ENCODE measurements at places on chromosomes 16 and 17.

- no peak for DNase-seq
Measured at GRCh38 chr16:35255186-35255803, 1795.9 kb downstream of the TP53TG3F start.

DNA sequence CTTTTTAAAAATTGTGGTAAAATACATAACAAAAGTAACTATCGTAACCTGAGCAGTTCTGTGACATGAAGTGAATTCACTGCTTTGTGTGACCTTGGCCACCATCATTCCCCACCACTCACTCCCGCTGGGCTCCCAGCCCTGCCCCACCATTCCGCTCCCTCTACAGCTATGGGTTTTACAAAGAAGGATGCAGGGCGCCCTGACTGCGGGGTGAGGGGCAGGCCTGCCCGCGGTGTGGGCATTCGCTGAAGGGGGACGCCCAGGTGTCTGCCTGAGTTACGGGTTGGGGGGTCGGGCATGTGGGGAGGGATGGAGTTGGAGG is at the start of gene CEMP1:
CEMP1 (minus strand) TSS at position 38 of the 325 bp plus-strand sequence. CDS start 335 bp downstream, outside the sequence.
- DNase-seq, result no peak

DNA sequence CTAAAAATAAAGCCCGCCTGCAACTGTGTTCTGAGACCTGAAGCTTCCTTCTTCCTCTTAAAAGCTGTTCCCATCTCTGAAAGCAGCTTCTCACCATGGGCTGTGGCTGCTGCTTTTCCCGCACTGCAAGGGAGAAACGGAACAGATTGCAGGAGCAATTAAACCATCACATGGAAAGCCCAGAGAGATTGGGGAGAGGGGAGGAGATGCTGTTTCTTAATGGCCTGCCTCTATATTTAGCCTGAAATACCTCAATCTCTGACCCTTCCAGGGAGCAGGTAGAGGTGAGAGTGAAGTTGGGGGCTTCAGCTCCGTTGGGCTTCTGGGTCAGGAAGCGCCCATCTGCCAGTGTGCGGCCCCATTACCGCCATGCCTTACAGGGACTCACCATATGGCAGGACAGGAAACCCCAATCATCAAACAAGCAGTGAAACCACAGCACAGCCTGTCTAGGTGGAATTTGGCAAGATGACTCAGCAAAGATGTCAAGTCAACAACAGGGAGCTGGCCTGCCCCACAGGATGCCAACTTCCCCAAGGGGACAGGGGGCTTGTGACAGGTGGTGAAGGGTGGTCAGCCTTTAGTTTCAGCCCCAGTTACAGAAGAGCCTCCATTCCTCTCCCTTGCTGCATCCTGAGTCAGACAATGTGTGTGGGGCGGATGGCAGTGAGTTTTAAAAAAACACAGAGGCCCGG is 286.6 kb upstream of the CCL2 start:
- DNase-seq, result no peak

DNA sequence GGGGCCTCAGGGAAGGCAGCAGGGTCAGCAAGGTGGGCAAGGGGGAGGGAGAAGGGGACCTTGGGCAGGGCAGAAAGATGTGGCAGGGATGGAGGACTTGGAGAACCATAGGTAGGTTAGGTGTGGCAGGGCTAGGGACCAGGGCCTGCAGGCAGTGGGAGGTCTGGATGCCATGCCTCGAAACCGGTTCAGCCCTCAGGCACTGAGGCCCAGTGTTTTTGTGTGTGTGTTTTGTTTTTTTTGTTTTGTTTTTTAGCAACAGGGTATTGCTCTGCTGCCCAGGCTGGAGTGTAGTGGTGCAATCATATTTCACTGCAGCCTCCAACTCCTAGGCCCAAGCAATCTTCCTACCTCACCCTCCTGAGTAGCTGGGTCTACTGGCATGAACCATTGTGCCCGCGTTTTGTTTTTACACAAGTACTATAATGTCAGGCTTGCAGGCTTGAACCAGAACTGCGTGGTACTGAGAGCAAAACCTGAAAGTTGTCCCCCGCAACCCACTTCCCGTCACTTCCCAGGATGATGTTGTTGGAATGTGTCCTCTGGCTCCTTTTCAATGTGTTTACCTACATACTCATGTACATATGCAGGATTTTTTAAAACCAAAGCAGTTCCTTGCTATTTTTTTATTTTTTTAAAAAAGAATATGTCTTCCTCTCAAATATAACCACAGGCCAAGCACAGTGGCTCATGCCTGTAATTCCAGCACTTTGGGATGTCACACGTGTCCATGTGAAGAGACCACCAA is 12.4 kb downstream of the ODAD4 start:
- DNase-seq, result no peak

DNA sequence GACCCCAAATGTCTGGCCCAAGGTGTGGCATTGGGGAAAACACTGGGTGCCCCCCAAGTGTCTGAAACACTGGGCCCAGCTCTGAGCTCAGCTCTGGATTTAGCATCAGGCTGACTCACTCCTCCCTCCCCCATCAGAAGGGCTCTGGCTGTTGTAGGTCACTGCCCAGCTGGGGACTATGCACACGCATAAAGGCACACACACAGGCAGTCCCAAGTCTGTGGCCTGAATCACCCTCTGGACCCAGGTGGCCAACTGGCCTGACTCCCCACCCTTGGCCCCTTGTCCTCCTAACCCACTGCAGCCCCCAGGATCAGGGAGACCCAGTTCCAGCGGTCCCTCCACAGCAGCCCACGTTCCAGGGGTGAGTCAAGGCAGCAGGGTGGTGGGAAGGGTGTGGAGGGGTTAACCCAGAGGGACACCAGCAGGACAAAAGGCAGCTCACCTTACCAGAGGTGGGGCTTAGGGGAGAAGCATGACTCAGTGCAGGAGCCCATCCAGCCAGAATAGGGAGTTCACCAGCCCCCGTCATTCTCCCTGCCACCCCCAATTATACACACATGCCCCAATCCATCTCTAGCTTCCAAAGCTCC is 47.0 kb downstream of the MYO18A start:
- DNase-seq, result peak; percentile 73

DNA sequence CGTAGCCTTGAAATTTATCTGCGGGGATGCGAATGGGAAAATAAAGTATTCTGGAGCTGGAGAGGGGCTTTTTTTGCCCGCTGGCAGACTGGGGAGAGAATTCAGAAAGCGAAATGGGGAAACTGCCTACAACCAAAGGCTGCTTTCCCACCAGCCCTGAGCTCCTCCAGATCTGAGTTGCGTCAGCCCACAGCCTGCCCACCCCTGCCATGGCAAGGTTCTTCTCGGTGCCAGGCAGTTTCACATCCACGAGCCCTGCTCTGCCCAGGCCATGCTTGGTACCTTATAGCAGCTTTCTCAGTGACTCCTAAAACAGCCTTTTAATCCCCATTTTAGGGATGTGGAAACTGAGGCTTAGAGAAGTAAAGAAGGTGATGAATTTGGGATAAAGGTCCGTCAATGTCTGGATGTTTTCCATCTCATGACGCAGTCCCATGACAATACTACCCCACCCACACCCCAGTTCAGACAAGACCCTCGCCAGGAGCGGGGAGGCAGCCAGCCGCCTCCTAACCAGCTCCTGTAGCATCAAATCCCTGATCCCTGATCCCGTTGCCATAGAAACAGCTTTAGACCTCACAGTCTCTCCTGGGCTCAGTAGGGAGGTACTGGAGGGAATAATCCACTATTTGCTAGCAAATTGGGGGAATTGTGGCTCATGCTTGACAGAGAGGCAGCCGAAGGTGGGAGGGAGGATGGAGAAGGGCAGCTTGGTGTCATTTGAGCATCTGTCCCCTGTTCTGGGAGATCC is 113.5 kb downstream of the MGAT5B start:
- no peak for DNase-seq

DNA sequence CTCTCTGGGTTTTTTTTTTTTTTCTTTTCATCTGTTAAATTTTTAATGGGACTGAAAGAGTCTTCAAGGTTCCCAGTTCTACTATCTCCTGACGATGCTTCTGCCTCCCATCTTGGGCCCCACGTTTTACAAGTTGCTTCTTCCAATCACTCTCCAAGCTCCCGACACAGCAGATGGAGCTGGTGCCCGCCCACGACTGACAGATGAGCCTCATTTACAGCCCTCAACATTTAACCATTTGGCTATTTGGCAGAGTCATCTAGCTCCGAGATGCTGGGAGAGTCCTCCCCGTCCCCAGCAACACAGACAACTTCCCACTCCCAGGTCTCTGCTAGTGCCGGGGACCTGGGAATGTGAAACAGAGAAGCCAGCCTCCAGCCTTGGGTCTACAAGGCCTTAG is 276.9 kb downstream of the SHISA9 start:
- no peak for DNase-seq

GRCh38 chr17:75810216-75810615 is 25.6 kb downstream of the UNK start:
- no peak for DNase-seq

DNA sequence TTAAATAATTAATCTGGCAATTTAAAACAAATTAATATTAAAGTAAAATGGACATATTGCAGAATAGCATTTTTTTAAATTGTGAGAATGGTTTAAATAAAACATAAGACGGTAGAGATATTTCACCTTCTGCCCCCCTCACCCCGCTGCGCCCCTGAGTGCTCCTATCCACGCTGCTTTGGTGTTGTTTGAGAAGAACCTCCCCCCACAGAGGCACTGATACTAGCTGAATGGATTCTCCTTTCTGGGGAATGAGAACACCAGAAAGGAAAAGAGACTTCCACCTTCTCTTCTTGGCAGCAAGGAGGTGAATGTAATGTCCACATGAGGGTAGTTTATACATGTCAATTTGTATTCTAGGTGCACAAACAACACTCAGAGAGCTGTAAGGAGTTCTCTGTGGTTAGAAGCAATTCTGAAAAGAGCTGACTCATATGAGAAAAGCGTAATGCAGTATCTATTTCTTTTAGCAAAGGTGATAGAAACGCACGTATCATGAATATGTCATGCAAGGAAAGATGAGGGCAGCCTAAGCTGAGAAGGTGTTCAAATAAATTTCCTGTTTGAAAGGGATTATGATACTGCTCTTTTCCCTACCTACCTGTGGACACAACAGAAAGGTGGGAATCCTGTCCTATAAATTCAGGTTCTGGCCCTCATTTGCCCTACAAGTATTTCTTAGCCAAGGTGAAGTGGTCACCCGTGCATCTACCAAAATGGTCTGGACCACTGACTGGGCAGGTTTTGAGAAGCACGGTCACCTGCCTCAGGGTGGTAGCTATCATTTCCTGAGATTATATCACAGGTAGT is 126.9 kb downstream of the PARN start:
- DNase-seq, result no peak

DNA sequence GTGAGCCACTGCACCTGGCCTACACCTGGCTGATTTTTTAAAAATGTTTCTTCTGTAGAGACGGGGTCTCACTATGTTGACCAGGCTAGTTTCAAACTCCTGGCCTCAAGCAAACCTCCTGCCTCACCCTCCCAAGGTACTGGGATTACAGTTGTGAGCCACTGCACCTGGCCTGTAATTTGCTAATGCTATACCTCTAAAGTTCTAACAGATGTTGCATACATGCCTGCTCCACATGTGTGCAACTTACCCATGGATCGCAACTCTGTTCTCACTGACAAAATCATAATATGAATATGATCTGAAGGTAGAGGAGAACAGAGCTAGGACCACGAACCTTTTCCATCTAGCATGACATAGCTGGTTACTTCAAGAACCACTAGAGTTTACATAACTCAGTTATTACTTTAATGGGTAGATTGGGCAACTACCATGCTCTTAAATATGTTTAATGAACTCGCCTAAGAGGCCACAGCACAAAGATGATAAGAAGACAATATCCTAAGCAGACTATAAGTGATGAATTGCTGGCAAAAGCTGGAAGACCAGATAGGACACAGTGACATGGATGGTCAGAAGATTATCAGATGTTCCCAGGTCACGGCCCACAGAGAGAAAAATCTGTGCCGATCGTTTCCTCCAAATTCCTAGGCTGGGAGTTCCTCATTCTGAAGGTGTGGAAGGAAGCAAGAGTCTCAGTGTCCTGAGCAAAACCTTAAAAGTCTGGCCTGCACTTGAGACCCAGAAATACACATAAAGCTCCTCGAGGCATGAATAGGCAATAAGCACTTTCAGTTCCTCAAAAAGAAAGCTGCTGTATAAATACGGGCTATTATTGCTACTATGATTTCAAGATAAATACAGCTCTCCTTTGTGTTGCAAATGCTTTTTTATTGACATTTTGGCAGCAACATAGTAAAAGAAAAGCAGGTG is 53.6 kb upstream of the ICAM2 start:
- no peak for DNase-seq

- peak; percentile 30 for DNase-seq
Measured at GRCh38 chr16:51163894-51164566, 13.0 kb upstream of the SALL1 start.

- no peak for DNase-seq
Measured at GRCh38 chr17:9370467-9370866, 205.2 kb downstream of the STX8 start.

DNA sequence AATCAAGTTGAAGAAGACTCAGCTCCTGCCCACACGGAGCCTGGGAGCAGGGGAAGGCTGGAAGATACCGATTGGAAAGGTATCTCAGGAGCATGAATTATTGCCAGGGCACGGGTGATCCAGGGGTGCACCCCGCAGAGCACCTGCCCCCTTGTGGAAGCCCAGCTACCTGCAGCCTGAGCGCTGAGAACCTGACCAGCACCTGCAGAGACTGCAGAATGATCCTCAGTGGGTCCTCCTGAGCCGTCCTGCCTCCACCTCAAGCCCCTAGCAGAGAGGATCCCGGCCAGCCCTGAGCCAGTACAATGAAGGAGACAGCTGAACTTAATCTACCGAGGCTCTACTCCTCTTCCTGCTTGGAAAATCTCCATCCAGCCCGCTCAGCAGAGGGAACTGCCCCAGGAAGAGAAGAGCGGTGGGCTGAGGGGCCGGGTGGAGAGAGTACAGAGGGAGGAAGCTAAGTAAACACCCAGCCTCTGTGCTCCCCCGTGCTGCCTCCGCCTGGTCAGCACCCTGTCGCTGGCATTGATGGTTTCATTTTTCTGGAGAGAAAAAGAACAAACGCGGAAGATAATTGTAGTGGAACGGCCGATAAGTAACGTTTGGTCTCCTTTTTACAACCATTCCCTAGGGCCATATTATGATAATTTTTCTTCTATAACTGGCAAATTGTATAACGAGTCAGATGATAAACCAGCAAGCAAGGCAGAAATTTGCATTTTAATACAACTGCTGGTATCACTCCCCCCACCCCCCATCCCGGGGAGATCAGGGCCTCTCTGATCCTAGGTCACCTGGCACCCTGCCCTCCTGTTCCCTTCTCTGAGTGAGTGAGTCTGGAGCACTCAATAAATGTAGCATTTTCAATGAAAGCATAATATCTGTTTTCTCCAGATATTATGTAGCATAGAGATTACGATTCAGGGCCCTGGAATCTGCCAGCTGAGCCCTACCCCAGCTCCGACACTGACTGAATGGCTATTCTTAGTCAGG is 204.5 kb upstream of the RPL38 start:
- DNase-seq, result no peak
